Astrocyte (in vitro differentiated cells and primary cell): ENCODE measurements at places on chromosomes 16 and 17. TPM values are rescaled to one million over a fixed set of nuclear protein-coding genes. Genes with fewer than 3 reads are reported as not detected.

DNA sequence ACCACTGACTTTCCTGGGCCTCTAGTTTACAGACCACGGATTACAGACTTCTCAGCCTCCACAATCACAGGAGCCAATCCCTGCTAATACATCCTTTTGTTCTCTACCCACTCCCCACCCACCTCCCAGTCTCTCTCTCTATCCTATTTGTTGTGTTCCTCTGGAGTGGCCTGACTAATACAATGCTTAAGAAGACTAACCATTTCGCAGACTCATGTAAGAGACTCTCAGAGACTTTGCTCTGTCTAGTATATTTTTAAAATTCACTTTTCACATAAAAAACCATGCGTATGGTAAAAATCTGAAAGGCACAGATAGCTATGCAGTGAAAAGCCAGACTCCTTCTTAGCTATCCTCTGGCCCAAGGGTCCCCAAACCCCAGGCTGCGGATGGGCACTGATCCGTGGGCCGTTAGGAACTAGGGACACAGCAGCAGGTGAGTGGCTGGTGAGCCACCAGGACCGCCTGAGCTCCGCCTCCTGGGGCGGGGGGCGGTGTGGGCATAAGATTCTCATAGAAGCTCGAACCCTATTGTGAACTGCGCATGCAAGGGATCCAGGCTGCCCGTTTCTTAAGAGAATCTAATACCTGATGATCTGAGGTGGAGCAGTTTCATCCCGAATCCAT is 7.6 kb downstream of the PIK3R6 start:
- no peak for DNase-seq

GRCh38 chr17:79619196-79619595 is 8.3 kb upstream of the RBFOX3 start:
- DNase-seq, result no peak

GRCh38 chr17:70049801-70050591 is 25.0 kb upstream of the KCNJ16 start:
- DNase-seq, result peak; percentile 51

DNA sequence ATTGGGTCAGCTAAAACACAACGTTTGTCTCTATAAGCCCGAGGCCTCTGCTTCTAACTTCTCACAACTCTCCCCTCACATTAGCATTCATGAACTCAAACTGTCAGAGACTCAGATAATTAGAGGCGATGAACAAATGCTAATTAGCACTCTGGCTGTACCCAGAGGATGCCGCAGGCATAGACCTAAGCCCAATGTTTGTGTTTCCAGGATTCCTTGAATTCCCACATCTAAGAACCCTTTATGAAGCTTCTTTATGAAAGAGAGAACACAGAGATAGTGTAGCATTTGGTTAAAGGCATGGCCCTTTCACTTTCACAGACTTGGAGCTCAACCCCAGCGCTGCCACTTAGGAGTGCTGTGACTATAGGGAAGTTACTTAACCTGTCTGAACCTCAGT is 512.2 kb downstream of the GRIN2A start:
- no peak for DNase-seq

The GDPD1 gene
- 4.2 and 4.7 TPM in 2 replicates for total RNA-seq

The CRHR1 gene
- 0.20 and 0.38 TPM in 2 replicates for total RNA-seq
